ENCODE measurements at places on chromosomes 6 and 20.
A peak's percentile ranks its signal among the peaks of the same experiment; 100 is the strongest.

- peak; percentile 89 for DNase-seq
Measured at GRCh38 chr6:35489995-35490791, 6.7 kb downstream of the TEAD3 start.

DNA sequence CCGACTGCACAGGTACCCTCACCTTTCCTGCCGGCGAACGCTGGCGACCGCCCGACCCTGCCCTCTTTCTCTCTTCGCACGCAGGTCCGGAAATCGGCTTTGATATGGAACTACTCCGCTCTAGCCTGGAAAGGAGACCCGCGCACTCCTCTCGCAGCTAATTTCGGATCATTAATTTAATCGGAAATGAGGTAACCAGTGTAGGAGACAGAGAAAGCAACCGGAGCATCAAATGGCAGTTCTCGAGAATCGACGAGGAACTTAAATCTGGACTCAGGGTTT is 949 bp upstream of the ATXN1 start:
- DNase-seq = no peak

DNA sequence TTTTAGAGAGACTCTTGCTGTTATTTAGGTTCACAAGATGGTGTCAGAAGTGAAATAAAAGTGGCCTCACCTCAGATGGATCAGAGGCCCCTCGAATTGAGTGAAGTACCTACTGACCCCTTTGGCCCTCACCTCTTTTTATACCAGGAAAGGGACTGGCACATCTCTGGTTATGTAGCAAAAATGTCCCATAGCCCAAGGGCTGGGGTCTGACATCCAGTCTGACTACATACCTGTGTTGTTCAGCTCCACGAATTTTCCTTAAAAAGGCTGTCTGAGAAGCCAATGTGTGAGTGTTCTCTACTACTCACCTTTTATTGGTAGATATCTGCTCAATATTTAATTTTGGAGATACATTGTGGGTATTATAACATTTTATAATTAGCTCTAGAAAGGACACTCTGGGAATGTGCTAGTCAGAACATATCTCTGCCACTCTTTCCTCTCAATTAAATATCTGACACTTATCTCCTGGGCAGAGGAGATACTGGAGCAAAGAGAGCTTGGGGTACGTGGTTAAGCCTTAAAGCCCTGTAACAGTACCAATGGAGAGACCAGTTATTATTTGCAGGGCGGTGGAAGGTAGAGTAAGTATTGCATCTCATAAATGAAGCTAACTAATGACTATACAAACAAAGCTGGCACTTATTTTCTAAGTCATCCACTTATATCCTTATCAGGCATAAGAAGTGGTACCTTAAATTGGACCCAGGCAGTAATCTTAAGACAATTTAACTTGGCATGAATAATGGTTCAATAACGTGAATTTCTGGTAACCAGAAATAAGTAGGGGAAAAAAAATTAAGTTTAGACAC is 20.0 kb upstream of the IL22RA2 start:
- no peak for DNase-seq

GRCh38 chr20:15487030-15487429 is 1086.2 kb downstream of the KIF16B start:
- DNase-seq = peak; percentile 11

GRCh38 chr6:110620065-110620464 is 143.7 kb upstream of the SLC22A16 start:
- DNase-seq = no peak

DNA sequence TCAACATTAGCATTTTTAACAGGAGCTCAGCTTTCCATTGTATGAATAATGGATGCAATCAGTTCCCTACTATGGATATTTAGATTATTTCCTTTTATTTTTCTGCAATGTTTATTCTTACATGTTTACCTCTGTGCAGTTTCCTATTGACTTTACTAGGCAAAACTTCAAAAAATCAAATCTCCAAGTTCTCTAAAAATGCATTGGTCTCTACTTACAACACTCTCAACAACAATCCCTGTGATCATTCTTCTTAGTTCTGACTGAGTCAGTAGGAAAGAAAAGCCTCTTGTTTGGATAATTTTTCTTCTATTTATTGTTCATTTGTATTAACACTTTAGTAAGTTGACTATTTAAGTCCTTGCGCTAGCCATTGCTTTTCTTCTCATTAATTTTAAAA is 126.1 kb downstream of the KIF13A start:
- no peak for DNase-seq

- DNase-seq = peak; percentile 81
Measured at GRCh38 chr20:6767536-6768227, at the start of gene BMP2. TSS of gene BMP2 (plus strand) at chr20:6767686. CDS start at chr20:6770127, 2,441 bp downstream.

GRCh38 chr20:57781901-57782300 is 72.1 kb upstream of the PMEPA1 start:
- DNase-seq = no peak

DNA sequence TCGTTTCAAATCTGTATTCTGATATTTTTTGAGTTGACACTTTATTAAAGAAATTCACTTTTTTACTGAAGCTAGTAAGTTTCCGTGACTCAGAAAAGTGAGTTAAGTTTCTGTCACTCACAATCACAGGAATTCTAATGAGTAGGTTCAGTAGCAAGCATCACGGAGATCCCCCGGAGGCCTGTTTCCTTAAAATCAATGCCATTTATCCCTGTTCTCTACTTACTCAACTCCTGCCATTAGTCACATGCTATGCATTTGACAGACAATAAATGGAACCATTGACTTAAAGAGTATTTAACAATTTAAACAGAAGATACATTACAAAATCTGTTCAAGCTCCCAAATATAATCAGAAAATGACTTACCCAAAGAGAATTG is 9.1 kb downstream of the SLC18B1 start:
- DNase-seq = no peak

GRCh38 chr20:50726955-50727791 is 4.2 kb upstream of the PARD6B start:
- DNase-seq = no peak

DNA sequence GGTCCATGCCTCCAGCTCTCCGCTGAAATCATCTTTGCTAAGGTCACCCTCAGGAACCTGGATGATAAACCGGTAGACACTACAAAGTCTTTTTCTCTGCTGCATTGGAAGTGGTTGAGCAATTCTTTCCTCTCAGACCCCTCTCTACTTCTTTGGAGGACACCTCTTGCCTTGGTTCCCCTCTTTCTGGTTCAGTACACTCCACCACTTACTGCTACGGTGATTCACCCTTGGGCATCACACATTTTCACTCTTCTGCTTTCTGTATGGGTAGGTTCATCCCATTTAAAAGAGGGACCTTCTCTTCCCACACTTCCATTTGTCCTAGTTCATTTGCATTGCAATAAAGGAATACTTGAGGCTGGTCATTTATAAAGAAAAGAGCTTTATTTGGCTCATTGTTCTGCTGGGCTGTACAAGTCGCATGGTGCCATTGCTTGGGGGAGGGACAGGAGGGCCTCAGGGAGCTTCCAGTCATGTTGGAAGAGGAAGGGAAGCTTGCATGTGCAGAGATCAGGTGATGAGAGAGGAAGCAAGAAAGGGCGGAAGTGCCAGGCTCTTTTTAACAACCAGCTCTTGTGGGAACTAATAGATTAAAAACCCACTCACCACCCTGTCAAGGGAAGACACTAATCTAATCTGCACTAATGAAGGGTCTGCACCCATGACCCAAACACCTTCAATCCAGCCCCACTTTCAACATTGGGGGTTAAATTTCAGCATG is 149.7 kb upstream of the TMEM170B start:
- DNase-seq = no peak

DNA sequence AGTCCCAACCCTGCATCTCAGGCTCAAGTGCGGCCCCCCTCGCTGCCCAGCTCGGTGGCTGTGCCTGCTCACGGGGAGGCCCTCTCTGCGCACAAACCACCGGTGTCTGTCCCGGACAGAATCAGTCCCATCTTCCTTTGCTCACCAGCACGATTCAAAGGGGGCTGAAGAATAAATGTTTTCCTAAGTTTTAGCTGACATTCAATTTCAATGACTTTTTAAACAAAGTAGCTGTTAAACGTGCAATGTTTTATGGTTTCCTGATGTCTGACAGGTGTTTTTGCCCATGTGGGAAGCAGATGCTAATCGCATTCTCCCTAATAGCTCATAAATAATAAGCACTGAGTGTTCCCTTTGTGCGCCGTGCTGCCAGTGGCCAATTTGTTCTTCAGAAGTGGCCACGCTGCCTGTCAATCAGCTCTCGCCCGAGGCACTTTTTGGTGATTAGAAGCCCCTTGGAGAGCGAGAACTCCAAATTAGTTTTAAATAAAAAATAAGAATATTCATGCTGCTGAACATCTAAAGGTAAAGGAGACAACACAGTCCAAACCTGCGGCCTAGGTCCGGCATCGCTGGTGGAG is 26.3 kb downstream of the BHLHE23 start:
- DNase-seq = no peak

DNA sequence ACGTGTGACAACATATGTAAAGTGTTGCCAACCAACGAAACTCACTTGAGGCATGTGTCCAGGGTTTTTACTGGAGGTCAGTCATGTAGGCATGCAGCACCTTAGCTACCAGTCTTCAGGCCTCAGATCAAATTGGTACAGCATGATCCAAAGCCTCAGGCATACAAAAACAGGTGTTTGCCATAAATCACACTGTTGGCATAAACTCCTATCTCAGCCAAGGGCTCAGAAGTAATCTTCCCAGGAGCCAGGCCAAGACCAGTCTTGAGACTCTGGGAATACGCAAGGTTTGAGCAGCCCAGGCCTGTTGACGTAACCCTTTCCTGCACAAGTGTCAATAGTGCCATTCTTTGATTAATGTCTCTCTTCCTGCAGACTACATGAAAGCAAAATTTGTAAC is 163.5 kb downstream of the PRL start:
- no peak for DNase-seq

GRCh38 chr6:124356811-124357210 is 553.1 kb downstream of the NKAIN2 start:
- DNase-seq = no peak

DNA sequence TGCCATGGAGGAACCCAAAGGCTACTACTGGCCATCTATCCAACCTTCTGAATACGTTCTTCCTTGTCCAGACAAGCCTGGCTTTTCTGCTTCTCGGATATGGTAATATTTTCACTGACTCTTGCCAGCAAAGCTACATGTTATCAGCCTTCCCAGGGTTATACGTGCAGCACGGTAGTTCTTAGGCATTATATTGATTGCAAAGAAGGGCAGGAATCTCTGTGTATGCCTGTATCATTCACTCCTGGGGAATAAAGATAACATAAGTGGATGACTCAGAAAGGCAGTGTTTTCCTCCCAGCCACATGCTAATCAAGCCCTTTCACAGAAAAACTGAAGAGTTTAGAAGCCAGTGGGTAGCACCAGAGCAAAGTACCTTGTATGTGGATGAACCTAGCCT is 98.7 kb downstream of the ADGRG6 start:
- no peak for DNase-seq

GRCh38 chr20:58579069-58579818 is 64.0 kb upstream of the APCDD1L start:
- DNase-seq = no peak

- no peak for DNase-seq
Measured at GRCh38 chr20:48193627-48194425, 408.5 kb upstream of the SULF2 start.

DNA sequence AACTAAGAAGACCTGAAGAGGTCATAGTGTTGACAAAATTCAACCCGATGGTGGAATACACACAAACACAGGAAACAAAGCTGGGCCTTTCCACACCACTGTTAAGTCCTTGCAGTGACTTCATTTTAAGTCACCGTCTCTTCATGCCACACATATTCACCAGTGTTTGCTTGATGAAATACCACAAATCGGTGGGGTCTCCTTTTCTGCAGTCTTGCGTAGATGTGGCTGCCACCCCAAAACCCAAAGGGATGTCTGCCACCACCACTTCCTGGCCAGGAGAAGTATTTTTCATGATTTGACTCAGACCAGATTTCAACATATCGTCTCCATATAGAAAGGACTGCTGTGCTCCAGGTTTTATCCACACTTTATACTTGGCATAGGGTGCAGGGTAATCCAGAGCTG is 11.0 kb upstream of the COL10A1 start:
- no peak for DNase-seq

- DNase-seq = no peak
Measured at GRCh38 chr6:152575161-152575560, 62.0 kb downstream of the SYNE1 start.

GRCh38 chr6:159053781-159054398 is 9.1 kb upstream of the TAGAP start:
- DNase-seq = no peak

DNA sequence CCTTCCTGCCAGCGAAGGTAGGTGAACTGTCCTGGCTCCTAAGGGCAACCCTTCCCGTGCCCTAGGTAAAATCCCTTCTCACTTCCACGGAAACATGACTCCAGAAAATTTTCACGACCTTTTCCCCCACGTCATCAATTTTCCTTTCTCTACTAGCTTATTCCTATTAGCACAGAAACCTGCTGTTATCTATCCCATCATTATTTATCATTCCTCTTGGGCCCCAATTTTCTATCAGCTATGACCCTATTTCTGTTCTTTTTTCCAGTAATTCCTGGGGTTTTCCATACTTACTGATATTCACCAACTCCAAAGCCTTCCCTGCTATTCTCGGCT is 23.8 kb upstream of the GCM1 start:
- no peak for DNase-seq

DNA sequence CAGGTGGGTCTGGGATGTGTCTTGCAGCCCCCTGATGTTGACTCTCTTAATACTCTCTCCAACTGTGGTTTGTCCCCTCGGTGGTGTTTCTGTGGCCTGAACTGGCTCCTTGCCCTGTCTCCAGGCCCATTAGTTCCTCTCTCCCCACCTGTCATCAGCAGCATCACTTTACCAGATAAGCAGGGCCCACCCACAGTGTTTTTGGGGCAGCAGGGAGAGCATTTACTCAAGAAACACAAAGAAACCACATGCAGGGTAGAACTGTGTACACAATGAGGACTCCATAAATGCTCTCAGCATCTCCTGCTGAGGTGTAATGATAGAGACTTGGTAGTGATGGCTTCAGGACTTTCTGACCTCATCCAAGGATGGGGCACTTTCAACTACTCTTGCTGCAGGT is 20.2 kb upstream of the MRPS18A start:
- DNase-seq = no peak

- DNase-seq = no peak
Measured at GRCh38 chr20:6784767-6785166, 17.3 kb downstream of the BMP2 start.

DNA sequence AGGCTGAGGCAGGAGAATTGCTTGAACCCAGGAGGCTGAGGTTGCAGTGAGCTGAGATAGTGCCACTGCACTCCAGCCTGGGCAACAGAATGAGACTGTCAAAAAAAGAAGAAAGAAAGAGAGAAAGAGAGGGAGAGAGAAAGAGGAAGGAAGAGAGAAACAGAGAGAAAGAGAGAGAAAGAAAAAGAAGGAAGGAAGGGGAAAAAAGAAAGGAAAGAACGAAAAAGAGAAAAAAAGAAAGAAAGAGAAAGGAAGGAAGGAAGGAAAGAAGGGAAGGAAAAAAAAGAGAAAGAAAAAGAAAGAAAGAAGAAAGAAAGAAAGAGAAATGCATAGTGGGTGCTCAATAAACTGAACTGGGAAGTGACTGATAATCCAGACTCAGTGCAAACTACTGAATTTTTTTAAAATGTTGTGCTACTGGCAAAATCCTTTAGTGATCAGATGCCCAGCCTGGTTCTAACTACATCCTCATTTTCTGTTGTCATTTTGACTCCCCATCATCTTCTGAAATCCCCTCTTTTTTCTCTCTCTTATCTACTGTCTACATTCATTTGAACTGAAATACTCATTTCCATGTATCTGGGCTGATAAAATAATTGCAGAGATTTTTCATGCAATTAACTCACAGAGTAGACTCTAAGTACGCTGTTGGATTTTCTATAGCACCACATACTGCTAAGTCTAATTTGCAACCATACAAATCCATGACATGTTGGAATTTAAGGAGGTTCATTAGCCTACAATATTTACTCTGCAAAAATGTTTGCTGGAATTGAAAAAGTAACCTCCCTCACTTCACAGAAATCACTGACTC is 85.3 kb upstream of the HIVEP1 start:
- DNase-seq = no peak

Data from AG20443 (cell line).